DMS53 (cell line): ENCODE measurements at places on chromosomes 5 and 9.

GRCh38 chr5:174514983-174515394 lies 209.4 kb upstream of the MSX2 start:
- no peak for DNase-seq

- DNase-seq: no peak
Measured at GRCh38 chr5:152882621-152883020, 477.5 kb upstream of the NMUR2 start.

DNA sequence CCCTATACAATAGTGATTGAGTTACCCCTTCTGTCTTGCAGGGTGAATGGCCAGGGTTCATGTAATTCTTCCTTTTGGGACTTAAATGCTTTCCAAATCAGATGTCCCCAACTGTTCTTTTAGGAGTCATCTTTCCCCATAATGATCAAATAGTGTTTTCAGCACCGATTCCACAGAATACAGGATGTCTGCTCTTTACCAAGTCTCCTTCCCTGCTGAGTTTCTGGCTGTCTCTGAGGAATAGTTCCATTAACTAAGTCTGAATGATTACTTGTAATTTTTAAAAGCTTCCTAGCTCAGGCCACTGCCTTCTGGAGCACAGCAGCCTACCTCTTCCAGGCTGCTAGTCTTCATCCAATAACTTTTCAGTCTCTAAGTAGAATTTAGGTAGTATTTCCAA lies 630.7 kb upstream of the ZNF608 start:
- DNase-seq: no peak

DNA sequence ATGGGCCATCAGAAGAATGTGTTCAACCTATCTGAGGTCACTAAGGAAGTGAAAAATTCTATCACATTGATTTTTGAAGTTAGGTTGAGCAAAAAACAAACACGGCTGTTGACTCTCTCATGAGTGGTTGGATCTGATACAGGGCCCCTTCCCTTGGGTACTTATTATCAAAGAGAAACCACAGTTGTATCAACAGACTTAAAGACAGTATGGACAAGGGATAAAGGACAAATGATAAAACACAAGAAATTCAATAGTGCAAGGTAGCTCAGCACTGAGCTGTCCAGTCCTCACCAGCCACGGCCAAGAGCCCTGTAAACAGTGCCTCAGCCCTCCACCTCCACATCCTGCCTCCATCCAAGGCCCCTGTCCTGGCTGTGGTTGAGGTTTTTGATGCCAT lies 86.9 kb downstream of the UBE2QL1 start:
- no peak for DNase-seq

- peak; percentile 84 for DNase-seq
Measured at GRCh38 chr5:175306381-175306780, 137.6 kb downstream of the DRD1 start.

GRCh38 chr5:135729321-135729786 lies 105.1 kb upstream of the SLC25A48 start:
- DNase-seq: peak; percentile 53

GRCh38 chr5:71586052-71586940 lies 844 bp upstream of the MCCC2 start:
- DNase-seq: peak; percentile 93

GRCh38 chr9:131625508-131625787 lies 80.1 kb downstream of the PRRT1B start:
- no peak for DNase-seq

GRCh38 chr9:38675211-38675610 lies 44.7 kb downstream of the FAM240B start:
- no peak for DNase-seq

DNA sequence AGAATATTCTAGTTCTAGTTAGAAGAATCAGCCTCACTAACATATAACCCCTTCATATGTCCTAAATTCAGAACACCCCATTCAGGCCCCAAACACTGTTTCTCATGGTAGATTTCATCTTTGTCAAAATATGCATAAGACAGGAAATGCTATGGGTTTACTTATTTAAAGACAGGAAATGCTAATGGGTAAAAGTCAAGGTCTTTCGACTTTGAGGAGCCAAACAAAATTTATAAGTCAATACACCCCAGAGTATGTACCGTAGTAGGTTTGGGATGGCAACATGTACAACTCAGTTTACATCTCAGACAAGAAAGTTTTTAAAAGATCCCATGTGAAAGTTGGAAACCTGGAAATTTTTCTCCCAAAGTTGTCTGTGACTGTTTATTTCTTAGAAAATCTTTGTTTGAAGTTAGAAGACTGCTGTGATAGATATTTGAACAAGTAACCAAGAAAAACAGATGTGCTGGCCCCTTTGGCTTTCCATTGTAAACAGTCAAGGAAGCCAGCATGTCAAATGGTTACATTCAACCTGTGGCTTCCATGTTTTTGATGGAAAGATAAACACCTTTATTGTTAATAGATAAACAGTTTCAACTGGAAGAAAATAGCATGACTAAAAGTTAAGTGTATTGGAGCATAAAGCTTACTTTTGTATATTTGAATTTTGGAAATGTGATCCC lies 102.2 kb downstream of the INIP start:
- DNase-seq: no peak

GRCh38 chr9:77562019-77562748 lies 85.9 kb downstream of the GNA14 start:
- DNase-seq: no peak

DNA sequence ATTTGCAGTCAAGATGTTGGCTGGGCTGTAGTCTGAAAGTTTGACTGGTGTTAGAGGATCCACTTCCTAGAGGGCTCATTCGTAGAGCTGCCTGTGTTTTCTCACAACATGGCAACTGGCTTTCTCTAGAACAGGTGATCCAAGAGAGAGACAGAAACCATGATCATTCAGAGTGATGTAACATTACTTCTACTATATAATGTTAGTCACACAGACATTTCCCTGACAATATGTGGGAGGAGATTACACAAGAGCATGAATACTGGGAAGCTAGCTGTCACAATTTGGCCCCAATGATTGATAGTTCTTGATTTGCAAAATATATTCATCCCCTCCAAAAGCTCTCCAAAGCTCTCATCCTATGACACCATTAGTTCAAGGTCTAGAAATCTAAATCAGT lies 10.9 kb upstream of the TMEM161B start:
- DNase-seq: no peak

GRCh38 chr9:19145881-19146280 lies 18.6 kb upstream of the PLIN2 start:
- DNase-seq: no peak

- DNase-seq: peak; percentile 57
Measured at GRCh38 chr9:70470050-70471015, 55.9 kb upstream of the KLF9 start.

DNA sequence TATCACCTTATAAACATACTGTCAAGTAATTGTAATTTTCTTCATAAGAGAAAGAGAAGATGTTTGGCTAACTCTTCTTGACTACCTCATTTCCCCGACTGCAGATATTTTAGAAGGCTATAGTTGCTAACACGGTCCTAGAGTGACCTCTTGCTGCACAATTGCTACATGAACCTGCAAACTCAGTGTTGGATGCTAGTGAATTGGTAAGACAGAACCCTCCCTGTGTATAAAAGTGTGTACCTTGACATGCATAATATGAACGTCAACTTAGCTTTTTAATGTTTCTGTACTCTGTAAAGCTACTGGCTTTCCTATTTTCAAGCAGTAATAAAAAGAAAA lies 46.7 kb upstream of the CER1 start:
- DNase-seq: peak; percentile 29

GRCh38 chr9:93301911-93302541 lies 118.1 kb downstream of the WNK2 start:
- no peak for DNase-seq

- DNase-seq: peak; percentile 40
Measured at GRCh38 chr5:485946-486491, 38.2 kb downstream of the SLC9A3 start.

- DNase-seq: no peak
Measured at GRCh38 chr5:362978-363765, 41.7 kb downstream of the AHRR start.

DNA sequence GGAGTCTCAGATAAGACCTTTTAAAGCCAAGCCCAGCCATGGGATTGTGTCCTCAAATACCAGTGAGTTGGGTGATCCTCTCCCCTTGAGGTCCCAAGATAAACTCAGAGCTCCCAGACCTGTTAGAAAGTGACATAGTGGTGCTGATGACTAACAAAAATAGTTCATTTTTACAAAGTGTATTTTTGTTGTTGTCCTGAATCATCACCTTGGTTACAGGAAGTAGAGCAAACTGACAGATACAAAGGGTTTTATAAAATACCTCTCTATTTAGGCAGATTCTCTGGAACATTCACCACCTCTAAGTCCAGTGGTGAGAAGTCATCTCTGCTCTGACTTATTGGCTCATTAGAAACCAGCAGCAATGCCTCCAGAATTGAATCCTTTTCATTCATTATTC lies 259.3 kb downstream of the CEMIP2 start:
- DNase-seq: peak; percentile 29

GRCh38 chr5:52915176-52915875 lies 73.8 kb upstream of the ITGA2 start:
- DNase-seq: peak; percentile 81

DNA sequence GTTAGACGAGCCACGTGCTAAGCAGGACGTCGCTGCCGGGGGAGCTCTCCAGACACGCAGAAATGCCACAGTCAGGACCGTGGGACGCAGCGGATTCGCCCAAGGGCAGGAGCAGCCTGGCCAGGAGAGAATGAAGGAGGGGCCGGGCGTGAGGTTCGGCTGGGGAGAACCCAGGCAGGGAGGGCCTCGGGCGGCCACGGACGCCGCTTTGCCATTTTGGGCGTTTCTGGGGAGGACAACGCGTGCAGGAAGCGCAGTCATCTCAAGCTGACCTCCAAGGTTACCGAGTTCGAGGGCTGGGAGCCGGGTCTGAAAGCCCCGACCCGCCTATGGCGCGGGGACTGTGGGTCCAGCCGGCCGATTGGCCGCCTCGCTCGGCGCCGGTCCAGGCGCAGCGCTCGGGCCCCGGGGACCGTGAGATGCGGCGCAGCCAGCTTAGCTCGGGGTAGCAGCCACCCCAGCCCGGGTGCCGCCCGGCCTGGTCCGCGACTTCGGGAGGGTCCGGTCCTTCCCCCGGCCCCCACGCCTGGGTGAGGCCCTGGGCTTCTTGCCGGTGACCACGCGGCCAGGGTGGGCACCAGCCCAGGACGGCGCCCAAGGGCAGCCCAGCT lies 760 bp upstream of the MAN1B1 start:
- DNase-seq: peak; percentile 68

DNA sequence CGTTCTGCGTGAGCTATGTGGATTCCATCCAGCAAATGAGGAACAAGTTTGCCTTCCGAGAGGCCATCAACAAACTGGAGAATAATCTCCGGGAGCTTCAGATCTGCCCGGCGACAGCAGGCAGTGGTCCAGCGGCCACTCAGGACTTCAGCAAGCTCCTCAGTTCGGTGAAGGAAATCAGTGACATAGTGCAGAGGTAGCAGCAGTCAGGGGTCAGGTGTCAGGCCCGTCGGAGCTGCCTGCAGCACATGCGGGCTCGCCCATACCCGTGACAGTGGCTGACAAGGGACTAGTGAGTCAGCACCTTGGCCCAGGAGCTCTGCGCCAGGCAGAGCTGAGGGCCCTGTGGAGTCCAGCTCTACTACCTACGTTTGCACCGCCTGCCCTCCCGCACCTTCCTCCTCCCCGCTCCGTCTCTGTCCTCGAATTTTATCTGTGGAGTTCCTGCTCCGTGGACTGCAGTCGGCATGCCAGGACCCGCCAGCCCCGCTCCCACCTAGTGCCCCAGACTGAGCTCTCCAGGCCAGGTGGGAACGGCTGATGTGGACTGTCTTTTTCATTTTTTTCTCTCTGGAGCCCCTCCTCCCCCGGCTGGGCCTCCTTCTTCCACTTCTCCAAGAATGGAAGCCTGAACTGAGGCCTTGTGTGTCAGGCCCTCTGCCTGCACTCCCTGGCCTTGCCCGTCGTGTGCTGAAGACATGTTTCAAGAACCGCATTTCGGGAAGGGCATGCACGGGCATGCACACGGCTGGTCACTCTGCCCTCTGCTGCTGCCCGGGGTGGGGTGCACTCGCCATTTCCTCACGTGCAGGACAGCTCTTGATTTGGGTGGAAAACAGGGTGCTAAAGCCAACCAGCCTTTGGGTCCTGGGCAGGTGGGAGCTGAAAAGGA lies 10.9 kb downstream of the QRFP start:
- DNase-seq: no peak

GRCh38 chr5:104178829-104179456 lies 616.4 kb upstream of the NUDT12 start:
- DNase-seq: peak; percentile 82

DNA sequence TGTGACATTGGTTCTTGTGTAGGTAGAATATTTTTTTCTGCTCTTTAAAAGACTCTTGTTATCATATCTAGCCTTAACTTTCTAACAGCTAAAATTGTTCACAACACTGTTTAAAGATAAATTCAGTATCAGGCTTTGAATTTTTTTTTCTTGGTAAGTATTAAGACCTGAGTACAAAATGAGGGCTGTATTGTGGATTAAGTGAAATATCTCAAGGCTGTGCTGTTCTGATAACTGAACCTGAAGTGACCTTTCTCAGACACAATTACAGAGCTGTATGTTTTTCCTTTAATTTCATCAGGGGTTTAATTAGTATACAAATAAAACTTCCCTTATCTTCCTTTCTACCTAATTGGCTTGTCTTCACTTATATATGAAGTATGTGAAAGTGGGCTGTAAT lies 290.5 kb downstream of the CCDC171 start:
- DNase-seq: no peak

GRCh38 chr9:135403733-135404450 lies 75.7 kb upstream of the PPP1R26 start:
- no peak for DNase-seq

GRCh38 chr5:143758750-143759149 lies 53.2 kb upstream of the HMHB1 start:
- DNase-seq: no peak

GRCh38 chr9:16870596-16871335 lies at the start of gene BNC2:
Gene BNC2, minus strand, starts transcription at chr9:16870670. Its CDS starts 22 bp downstream, at chr9:16870648.
- peak; percentile 17 for DNase-seq

DNA sequence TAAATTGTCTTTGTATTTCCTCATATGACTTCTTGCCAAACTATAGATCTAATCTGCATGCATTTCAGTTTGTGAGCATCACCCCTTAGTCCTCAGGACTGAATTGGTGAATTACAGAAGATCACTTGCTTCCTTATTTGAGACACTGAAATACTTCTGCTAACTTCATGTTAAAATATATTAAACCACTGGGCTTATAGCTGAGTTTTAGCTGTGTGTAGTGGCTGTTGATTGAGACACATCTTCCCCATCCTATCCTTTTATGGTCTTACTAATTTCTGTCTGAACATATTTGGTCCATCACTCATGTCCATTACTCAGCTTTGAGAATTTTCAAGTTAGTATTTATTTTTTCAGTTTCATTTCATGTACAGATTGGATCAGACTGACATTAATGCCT lies 295.9 kb downstream of the PSAT1 start:
- DNase-seq: no peak

GRCh38 chr5:3962113-3962512 lies 366.5 kb downstream of the IRX1 start:
- no peak for DNase-seq
